Glutamatergic neuron (in vitro differentiated cells): ENCODE measurements at places on chromosomes 12 and 14.

- H3K4me3 ChIP-seq: no peak overlapping the region
- H3K27me3 ChIP-seq: peaks cover 1% of the 10 kb centered on the region
- H3K4me1 ChIP-seq: peaks cover 15% of the 10 kb centered on the region
- no peaks in the 10 kb centered on the region for H3K36me3 ChIP-seq
- DNase-seq: no peak
- H3K27ac ChIP-seq: no peak overlapping the region
Measured at GRCh38 chr12:66365718-66366490, 63.6 kb downstream of the HELB start.

- no peaks in the 10 kb centered on the region for H3K36me3 ChIP-seq
- no peak overlapping the region for H3K27ac ChIP-seq
- no peak for DNase-seq
- peaks cover 28% of the 10 kb centered on the region for H3K4me1 ChIP-seq
- H3K4me3 ChIP-seq: no peak overlapping the region
Measured at GRCh38 chr14:61466905-61467280, 145.5 kb downstream of the PRKCH start.

- H3K4me3 ChIP-seq: peak overlapping the region; percentile 76
- peaks cover 19% of the 10 kb centered on the region for H3K4me1 ChIP-seq
- DNase-seq: peak; percentile 75
- peaks cover 8% of the 10 kb centered on the region for H3K27me3 ChIP-seq
Measured at GRCh38 chr14:73758392-73759182, 44.4 kb upstream of the PNMA1 start.

GRCh38 chr14:44699391-44699790 is 192.3 kb upstream of the FSCB start:
- H3K27ac ChIP-seq: no peak overlapping the region
- H3K36me3 ChIP-seq: no peaks in the 10 kb centered on the region
- H3K4me1 ChIP-seq: no peaks in the 10 kb centered on the region
- DNase-seq: no peak
- H3K4me3 ChIP-seq: no peak overlapping the region
- H3K27me3 ChIP-seq: no peaks in the 10 kb centered on the region

DNA sequence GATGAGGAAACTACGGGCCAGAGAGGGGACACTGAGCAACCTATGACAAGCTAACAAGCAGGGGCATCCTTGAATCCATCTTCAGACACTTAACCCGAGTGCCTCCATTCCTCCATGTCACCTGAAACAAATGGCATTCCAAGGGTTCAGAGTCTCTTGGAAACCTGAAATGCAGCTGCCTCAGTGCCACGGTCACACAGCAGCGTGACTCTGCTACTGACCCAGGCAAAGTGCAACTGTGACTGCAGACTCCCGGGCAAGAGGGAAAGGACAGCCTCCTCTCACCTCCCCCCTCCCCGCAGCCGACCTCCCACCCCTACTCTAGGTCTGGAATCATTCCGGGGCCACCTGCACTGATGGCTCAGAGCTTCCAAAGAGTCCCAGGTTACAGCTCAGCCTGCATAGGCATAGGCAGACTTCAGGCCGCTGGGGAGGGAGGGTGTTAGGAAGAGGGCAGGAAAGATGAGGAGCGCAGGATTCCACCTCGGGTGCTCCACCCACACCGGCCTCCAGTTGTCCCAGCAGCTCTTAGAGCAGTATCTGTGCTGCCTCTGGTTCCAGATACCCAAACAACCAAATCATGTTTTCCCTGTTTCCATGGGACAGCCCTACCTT is 53.2 kb downstream of the KCNK10 start:
- H3K27ac ChIP-seq: no peak overlapping the region
- peaks cover 5% of the 10 kb centered on the region for H3K4me1 ChIP-seq
- H3K4me3 ChIP-seq: no peak overlapping the region
- no peak for DNase-seq
- peaks cover 10% of the 10 kb centered on the region for H3K27me3 ChIP-seq
- peaks cover 9% of the 10 kb centered on the region for H3K36me3 ChIP-seq

DNA sequence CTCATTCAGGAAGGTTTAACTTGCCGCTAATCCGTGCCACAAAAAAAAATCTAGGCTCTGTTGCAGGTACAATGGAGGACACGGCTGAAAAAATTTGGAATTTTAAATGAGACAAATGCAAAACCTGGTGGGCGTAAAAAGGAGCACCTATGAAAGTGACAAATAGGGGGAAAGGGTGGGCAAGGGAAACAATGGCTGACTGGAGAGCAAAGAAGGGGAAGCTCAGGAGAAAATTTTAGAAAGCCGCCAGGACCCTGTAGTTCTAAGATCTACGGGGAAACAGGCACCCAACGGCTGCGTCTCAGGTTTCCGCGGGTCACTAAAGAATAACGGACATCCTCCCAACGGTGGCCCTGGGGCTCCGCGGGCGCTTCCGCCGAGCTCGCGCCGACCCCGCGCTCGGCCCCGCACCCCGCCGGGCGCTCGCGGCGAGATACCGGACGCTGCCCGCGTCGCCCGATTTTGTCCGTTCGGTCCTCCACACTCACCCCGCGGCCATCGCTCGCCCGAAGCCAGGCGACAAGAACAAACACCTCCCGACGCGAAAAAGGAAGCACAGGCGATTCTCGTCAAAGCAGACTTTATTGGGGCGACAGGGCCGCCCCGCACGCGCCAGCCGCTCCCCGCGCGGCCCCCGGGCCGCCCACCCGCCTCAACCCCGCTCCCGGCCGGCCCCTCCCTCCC is 1.1 kb upstream of the YY1 start:
- H3K36me3 ChIP-seq: no peaks in the 10 kb centered on the region
- H3K27me3 ChIP-seq: peaks cover 10% of the 10 kb centered on the region
- H3K4me1 ChIP-seq: peaks cover 25% of the 10 kb centered on the region

GRCh38 chr14:72636871-72637270 is 257.0 kb downstream of the DPF3 start:
- H3K4me1 ChIP-seq: no peaks in the 10 kb centered on the region
- no peak overlapping the region for H3K4me3 ChIP-seq
- H3K27me3 ChIP-seq: no peaks in the 10 kb centered on the region
- no peak overlapping the region for H3K27ac ChIP-seq
- H3K36me3 ChIP-seq: peaks cover 17% of the 10 kb centered on the region

- H3K4me1 ChIP-seq: peaks cover 8% of the 10 kb centered on the region
- H3K36me3 ChIP-seq: no peaks in the 10 kb centered on the region
- H3K27me3 ChIP-seq: no peaks in the 10 kb centered on the region
- H3K27ac ChIP-seq: peak overlapping the region; percentile 28
Measured at GRCh38 chr14:39212034-39212433, 21.7 kb upstream of the MIA2 start.

GRCh38 chr14:79415726-79416125 is 795.6 kb downstream of the DIO2 start:
- peaks cover 1% of the 10 kb centered on the region for H3K27me3 ChIP-seq
- H3K27ac ChIP-seq: no peak overlapping the region
- DNase-seq: no peak
- no peaks in the 10 kb centered on the region for H3K36me3 ChIP-seq

DNA sequence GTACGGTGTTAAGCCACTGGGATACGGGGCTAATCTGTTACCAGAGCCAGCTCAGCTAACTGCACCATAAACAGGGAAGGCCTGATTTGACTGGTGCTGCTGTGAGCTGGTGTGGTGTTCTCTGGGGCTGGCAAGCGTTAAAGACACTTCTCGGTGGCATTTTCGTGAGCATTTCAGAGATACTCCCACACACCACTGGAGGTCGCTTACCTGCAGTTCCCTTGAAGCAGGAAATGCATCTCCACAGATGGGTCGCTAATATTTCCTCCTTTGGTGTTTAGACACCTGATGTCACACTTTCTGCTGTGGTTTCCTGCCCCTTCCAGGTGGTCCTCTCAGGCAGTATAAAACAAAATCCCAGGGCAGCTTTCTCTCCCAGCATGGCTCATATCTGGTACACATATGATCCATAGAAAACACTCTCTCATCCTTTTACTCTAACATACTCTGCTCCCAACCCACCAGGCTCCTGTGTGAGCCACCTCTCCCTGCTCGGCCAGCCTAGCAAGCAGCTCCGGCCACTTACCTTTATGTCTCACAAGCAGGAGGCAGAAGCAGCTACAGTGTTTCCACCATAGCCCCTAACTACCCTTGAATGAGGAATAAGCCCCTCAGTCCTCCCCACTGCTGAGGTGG is 129.9 kb upstream of the GRIN2B start:
- no peak overlapping the region for H3K4me3 ChIP-seq
- H3K27me3 ChIP-seq: no peaks in the 10 kb centered on the region
- no peaks in the 10 kb centered on the region for H3K36me3 ChIP-seq
- no peaks in the 10 kb centered on the region for H3K4me1 ChIP-seq
- no peak for DNase-seq

DNA sequence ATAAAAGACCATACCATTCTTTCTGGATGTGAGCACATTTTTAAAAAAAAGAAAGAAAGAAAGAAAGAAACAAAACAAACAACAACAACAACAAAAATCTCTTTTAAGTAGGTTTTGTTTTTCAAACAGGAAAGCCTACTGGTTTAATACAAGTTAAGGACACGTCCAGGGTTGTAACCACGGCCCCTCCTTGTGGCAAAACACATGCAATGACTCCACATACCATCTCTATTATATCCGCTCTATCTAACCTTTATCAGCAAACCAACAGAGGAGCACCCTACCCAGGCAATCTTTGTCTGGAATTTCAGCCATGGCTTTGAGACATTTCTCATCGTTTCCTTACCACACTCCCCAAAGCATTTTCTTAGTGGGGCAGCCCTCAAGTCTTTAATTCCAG is 360.5 kb upstream of the TMPO start:
- peak; percentile 41 for DNase-seq
- no peak overlapping the region for H3K27ac ChIP-seq
- peaks cover 3% of the 10 kb centered on the region for H3K27me3 ChIP-seq
- H3K4me1 ChIP-seq: peaks cover 2% of the 10 kb centered on the region

GRCh38 chr12:84641940-84642545 is 270.6 kb downstream of the SLC6A15 start:
- H3K27me3 ChIP-seq: no peaks in the 10 kb centered on the region
- H3K36me3 ChIP-seq: no peaks in the 10 kb centered on the region
- DNase-seq: no peak

- H3K27ac ChIP-seq: no peak overlapping the region
- no peaks in the 10 kb centered on the region for H3K36me3 ChIP-seq
- no peaks in the 10 kb centered on the region for H3K4me1 ChIP-seq
- no peak for DNase-seq
- H3K4me3 ChIP-seq: no peak overlapping the region
Measured at GRCh38 chr12:95653771-95654546, 102.7 kb upstream of the USP44 start.

- H3K27ac ChIP-seq: no peak overlapping the region
- H3K27me3 ChIP-seq: peaks cover 11% of the 10 kb centered on the region
Measured at GRCh38 chr12:104698871-104699270, 242.1 kb downstream of the CHST11 start.

GRCh38 chr14:88868558-88869159 is 44.2 kb downstream of the TTC8 start:
- no peak overlapping the region for H3K4me3 ChIP-seq
- no peak for DNase-seq
- peaks cover 33% of the 10 kb centered on the region for H3K4me1 ChIP-seq
- H3K27me3 ChIP-seq: no peaks in the 10 kb centered on the region
- H3K27ac ChIP-seq: no peak overlapping the region

DNA sequence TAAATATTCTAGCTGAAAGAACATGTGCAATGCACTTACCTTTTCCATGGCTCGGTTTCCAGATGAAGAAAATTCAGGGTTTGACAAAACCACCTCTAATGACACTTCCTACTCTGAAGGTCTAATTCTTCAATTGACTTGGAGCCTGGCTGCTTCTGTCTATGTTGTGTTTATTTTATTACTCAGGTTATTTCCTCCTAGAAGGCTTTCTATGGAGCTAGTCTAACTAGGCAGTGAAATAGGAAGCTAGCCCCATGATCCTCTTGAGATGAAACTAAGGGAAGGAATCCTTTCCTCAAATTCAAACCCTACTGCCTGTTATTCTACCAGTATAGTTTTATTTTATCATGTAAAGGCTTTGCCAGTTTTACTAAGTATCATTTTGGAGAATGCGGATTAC is 20.9 kb upstream of the IFNG-AS1 start:
- no peaks in the 10 kb centered on the region for H3K36me3 ChIP-seq
- no peak for DNase-seq

- no peak overlapping the region for H3K27ac ChIP-seq
- DNase-seq: peak; percentile 86
- H3K27me3 ChIP-seq: peaks cover 11% of the 10 kb centered on the region
- peaks cover 9% of the 10 kb centered on the region for H3K4me1 ChIP-seq
- H3K4me3 ChIP-seq: peak overlapping the region; percentile 71
- no peaks in the 10 kb centered on the region for H3K36me3 ChIP-seq
Measured at GRCh38 chr14:105168979-105169507, 467 bp upstream of the JAG2 start.

DNA sequence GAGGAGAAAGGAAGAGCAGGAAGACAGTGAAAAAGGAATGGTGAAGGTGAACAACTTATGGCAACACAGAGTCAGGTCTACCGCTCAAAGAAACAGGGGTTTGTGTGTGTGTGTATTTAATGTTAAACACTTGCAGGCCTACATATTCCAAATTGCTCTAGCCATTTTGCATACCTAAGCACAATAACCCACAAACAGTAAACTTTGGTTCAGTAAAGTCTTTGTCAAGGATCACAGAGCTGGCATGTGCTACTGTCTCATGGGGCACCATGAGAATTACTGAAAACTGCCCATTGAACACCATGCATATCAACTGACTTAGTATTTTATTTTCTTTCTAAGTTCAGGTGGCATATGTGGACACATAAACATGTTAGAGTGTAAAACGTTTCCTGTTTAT is 163.6 kb downstream of the MDGA2 start:
- DNase-seq: no peak
- no peaks in the 10 kb centered on the region for H3K36me3 ChIP-seq
- H3K4me3 ChIP-seq: no peak overlapping the region
- H3K4me1 ChIP-seq: no peaks in the 10 kb centered on the region
- no peak overlapping the region for H3K27ac ChIP-seq
- H3K27me3 ChIP-seq: no peaks in the 10 kb centered on the region

DNA sequence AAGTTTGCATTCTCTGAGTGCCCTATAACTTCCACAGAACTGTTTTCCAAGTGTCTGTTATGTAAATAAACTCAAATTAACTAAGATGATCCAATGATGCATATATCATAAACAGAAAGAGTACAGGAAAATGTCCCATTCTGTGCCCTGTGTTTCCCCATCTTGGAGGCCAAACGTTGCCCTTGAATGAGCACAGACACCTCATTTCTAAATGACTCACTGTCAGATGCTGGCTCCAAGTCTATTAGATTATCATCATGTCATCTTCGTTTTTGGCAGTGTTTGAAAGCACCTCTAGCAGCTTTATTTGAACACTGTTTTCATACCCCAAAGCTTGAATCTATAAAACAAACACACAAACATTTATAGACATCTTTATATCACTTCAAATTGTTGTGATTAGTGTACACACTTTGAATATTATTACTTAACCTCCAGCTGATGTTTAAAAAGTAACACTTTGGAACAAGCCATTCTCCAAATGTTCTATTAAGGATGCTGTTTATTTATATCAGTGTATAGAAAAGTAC is 424.2 kb downstream of the NOVA1 start:
- H3K4me1 ChIP-seq: peaks cover 6% of the 10 kb centered on the region
- H3K36me3 ChIP-seq: no peaks in the 10 kb centered on the region
- H3K27ac ChIP-seq: no peak overlapping the region
- H3K4me3 ChIP-seq: no peak overlapping the region
- DNase-seq: no peak
